NB4 (cell line): ENCODE measurements at places on chromosomes 12 and 14.

DNA sequence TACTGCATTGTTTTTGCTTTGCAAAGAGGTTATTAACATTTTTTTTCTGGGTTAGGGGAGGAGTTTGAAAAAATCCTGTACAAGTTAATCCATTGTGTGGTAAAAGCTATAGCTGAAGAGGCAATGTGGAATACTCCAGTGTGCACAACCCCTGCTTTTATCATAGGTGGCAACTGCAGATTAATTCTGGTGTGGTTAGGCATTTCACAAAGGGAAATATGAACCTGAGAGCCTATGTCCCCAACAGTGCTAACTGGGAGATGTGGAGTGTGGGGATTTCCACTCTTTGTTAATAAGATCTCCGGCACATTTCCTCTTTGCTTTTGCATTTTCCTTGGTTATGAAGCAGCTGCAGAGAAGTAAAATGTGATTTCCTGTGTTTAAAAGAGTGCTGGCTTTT is 33.6 kb downstream of the PRORP start:
- DNase-seq: peak; percentile 21

- no peak for DNase-seq
Observed at GRCh38 chr14:104996483-104996882, 10.9 kb downstream of the CLBA1 start.

- no peak for DNase-seq
Observed at GRCh38 chr12:7209958-7210357, 20.5 kb downstream of the PEX5 start.

DNA sequence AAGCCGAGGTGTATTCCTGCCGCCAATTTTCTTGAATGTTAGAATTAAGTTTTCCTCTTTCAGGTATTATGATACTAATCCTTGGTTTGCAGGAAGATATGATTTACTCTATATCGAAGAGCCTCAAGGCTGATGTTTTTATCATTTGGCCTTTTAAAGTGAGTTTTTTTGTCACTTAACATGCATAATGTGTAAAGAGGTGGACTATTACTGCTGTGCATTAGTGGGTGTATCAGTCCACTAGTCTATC is 11.1 kb upstream of the TMPO start:
- DNase-seq: no peak

DNA sequence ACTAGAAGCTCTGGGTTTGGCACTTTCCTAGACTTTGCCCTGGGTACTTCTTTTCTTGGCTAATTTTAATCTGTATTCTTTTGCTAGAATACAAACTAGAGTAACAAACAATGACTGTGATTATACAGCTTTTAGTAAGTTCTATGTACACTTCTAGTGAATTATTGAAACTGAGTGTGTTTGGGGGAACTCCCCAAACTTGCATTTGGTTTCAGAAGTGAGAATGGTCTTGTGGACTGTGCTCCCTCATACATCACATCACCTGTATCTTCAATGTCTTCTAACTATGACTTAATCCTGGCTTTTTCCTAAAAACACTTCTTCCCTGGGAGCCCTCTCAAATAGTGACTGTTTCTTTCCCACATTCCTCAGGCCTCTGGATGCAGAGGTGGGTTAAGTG is 23.6 kb upstream of the SSTR1 start:
- no peak for DNase-seq

DNA sequence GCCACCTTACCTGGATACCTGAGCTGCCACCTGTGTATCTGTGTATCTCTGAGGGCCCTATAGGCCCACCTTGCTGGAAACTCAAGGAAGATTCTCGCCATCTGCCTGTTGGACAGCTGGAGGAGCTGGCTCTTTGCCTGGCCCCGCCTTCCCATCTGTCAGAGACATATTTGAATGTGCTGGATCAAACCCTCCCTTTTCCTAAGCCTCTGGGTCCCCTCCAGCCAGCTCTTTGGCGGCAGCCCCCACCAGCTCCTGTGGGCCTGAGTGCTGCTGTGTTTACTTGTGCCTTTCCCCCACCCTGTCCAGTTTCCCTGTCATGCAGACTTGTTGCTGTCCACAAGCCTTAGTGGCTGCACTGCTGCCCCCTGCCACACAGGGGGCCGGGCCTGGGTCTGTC is 55.9 kb upstream of the SRSF5 start:
- no peak for DNase-seq

- no peak for DNase-seq
Observed at GRCh38 chr12:119176267-119177055, 2.3 kb upstream of the HSPB8 start.

- DNase-seq: no peak
Observed at GRCh38 chr14:95961481-95961880, 77.7 kb upstream of the C14orf132 start.

DNA sequence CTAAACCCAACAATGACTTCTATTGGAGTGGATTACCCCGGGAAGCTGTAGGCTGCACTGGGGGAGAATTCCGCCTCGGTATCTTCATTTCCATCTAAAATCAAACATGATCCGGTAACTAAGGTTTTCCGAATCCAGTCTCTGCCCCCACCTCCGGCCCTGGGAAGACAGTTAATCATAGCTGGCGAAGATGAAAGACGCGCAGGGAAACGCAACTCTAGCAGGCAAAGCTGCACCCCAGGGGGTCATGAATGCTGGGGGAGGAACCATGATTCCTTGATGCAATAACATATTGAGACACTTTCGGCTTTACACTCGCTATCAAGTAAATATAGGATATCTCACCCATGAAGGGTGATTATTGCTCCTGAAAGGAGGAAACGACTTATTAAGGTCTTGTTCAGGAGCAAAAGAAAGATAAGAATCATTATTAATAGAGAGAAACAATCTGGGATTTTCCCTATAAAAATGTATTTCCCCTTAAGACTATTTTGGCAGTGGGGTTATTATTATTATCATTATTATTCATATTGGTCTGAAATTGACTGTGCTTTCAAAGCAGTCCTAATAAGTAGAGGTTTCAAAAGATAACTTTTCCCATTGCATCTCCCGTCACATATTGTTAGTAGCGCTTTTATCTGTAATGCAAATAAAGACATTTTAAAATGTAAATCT is 614.9 kb downstream of the VRK1 start:
- DNase-seq: no peak

GRCh38 chr14:95045106-95045701 is 112.1 kb downstream of the DICER1 start:
- no peak for DNase-seq

DNA sequence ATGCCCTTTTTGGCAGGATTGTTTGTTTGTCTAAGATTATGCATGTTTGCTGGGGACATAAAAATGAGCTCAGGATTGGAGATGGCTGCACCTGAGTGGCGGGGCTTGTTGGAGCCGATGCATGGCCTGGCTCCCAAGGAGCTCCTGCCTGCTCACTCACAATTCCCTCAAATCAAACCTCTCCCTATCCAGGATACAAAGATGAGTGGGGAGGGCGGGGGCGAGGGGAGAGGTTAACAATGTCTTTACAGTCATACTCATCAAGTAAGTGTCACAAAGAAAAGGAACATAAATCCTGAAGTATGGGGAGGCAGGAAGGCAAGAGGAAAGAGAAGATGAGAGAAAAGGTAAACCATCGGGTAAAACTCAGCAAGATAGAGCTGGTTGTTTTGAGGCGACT is 104.0 kb upstream of the COCH start:
- DNase-seq: no peak

DNA sequence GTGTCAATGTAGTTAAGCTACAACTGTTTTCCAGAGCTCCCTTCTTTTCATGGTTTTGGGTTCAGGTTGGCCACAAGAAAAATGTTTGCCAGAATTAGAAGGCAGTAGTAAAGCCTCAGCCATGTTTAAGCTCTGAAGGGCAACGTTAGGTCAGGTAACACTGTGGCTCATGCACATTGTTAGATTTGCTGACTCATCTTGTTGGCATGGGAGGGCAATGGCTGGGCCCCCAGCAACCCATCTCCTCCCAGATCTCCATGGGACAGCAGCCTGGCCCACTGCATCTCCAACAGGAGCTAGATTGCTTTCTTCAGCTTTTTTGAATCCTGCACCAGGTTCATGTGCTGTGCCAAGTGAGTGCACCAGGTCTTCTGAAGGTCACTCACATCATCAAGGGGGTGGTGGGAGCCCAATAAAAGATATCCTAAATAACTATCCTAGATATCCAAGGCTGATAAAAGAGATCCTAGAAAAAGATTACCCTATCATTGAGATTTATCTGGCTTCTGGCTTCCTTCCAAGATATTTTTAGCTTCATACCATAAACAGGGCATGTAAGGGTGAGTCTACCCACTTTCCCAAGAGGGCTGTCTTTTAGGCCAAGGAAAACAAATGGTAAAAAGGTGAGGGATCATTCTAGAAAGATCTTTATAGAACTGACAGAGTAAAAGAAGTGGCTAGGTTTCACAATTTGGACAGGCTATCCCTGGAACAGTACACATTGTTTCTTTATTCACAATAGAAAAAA is 28.9 kb downstream of the PTGER2 start:
- no peak for DNase-seq

DNA sequence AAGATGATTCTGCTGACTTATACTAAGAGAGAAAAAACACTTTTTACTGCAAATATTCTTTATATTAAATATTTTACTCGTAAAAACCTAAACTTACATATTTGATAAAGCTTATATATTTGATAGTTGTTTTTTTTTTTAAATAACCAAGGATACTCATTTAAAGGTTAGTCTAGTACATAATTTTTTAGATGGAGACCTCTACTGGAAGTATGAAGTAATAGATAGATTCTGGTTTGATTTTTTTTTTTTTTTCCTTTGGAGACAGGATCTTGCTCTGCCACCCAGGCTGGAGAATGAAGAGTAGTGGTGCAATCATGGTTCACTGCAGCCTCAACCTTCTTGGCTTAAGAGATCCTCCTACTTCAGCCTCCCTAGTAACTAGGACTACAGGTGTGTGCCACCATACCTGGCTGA is 16.4 kb downstream of the ARID2 start:
- DNase-seq: peak; percentile 41

DNA sequence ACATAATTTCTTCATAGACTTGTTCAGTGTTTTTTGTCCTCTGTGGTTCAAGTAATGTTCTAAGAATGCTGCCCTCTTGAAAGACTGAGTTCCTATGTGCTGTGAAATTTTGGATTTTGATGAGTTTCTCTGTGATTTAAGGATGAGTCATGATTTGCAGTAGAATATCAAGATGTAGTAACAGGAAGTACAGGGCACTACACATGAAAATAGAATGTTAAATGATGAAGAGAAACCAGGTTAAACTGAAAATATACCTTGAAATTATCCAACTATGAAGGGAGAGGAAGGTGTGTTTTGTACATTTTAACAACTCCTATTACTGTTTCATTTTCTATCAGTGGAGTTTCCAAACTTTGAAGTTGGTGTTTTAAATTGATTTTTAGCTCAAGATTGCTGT is 4.8 kb downstream of the ELK3 start:
- DNase-seq: peak; percentile 46

DNA sequence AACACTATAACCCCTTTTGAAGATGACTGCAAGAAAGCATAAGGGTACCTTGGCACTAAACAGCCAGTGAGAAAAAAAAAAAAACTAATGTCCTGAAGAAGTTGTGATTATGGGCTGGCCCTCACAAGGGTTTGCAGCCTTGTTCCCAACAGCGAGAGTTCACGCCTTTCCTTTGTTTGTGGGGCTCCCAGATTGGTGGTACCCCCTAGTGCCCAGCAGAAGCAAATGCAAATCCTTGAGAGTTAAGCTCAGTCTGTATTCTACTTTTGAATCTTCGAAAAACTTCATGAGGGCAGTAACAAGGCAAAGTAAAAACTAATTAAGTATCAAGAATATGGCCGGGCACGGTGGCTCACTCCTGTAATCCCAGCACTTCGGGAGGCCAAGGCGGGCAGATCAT is 238.9 kb upstream of the LMO3 start:
- peak; percentile 14 for DNase-seq

DNA sequence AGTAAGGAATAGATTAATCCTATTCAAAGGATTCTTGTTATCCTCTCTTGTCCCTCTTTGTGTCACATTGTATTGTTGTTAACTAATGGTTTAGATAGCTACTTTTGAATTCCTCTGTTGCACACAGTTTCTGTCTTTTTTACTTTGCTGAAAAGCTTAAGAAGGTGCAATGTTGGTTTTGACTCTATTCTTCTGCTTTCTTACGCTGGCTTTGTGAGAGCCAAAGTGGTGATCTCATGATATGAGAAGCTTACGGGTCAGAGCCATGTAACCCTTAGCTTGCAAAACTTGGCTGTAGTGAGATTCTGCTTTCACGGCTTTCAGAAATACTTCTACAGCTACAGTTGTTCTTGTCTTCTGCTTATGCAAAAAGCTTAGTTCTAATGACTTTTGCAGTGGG is 239.7 kb downstream of the TRHDE start:
- no peak for DNase-seq

DNA sequence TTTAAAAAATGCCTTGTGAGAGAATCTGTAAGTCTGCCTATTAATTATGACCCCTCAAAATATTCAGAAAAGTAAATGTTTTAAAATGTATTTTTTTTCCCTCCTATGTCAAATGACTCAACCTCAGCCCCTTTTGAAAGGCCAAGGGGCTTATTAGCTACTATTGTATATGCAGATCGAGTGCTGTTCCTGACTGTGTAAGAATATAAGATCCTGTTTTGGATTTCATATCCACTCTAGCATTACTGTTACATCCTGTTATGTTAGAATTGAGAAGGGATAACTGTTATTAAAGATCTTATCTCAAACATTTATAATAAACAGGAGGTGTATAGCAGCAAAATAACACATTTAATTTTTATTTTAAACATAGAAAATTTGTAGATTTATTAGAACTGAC is 46.6 kb upstream of the TPH2 start:
- DNase-seq: no peak

DNA sequence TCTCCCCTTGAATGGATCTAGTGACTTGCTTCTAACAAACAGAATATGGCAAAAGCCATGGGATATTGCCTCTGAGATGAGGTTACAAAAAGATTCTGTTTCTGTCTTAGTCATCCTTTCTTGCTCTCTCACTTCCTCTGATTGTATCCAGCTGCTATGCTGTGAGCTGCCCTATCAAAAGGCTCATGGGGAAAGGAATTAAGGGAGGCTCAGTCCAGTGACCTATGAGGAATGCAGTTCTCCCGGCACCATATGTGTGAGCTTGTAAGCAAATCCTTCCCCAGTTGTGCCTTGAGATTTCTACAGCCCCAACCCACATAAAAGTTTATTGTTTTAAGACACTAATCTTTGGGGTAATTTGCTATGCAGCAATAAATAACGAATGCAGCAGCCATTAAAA is 183.1 kb downstream of the KLHL28 start:
- no peak for DNase-seq

DNA sequence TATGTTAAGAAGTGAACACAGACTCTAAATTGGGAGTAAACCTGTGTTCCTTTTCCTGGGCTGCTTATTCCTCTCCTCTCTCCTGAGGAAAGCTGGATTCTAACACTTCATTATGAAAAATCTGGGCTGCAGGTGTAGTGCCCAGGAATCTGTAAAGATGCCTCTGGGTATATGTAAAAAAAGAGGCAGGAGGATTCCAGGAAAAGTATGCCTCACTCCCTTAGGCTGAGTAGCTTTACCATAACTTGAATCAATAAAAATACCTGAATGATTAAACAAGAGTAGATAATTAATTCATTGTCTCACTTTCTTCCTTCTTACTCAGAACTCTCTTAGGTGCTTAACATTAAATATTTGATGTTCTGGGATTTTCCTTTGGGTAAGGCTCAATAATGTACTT is 185.1 kb downstream of the GRIP1 start:
- DNase-seq: no peak

GRCh38 chr12:115872919-115873357 is 404.6 kb downstream of the MED13L start:
- DNase-seq: no peak

DNA sequence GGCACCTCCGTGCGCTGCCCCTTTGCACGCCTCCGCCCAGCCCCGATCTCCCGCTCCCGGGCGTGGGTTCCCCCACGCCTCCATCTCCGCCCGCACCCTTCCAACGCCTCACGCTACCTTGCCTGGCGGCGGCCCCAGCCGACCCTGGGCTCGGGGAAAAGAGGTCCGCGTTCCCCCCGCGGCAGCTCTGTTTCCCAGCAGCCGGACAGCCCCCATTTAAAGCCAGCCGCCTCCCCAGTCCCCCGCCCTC is at the start of gene PRIMA1:
PRIMA1 (minus strand) TSS at position 193 of the 250 bp plus-strand sequence. CDS start 767 bp downstream, outside the sequence.
- no peak for DNase-seq
